Mesendoderm (in vitro differentiated cells): ENCODE measurements at places on chromosomes 2 and 18.

- no peaks in the 10 kb centered on the region for H3K36me3 ChIP-seq
- no peaks in the 10 kb centered on the region for H3K4me1 ChIP-seq
- H3K27me3 ChIP-seq = no peaks in the 10 kb centered on the region
- no peak overlapping the region for H3K27ac ChIP-seq
- no peak overlapping the region for H3K4me3 ChIP-seq
Measured at GRCh38 chr2:65471409-65471808, 39.0 kb upstream of the SPRED2 start.

- no peaks in the 10 kb centered on the region for H3K36me3 ChIP-seq
- no peak overlapping the region for H3K4me3 ChIP-seq
- DNase-seq = no peak
Measured at GRCh38 chr2:216732334-216732733, 37.0 kb upstream of the IGFBP5 start.

DNA sequence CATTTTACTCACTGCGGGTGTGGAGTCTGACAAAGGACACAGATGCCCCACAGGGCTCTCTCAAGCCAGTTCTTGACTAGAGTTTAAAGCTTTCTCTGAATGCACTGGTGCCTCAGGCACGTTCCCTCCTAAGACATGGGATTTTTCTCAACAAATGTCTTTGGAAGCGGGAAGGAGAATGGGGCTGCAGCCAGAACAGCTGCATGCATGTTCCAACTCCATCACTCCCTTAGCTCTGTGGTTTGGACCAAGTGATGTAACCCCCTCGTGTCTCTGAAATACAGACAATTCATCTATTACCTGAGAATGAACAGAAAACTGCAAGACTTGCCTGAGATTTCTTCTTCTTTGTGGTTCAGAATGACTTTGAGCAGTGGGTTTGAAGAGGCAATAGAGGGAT is 141.7 kb upstream of the SERPINE2 start:
- H3K4me1 ChIP-seq = peaks cover 4% of the 10 kb centered on the region
- H3K4me3 ChIP-seq = no peak overlapping the region
- no peaks in the 10 kb centered on the region for H3K27me3 ChIP-seq
- H3K27ac ChIP-seq = no peak overlapping the region
- DNase-seq = no peak
- H3K36me3 ChIP-seq = no peaks in the 10 kb centered on the region

DNA sequence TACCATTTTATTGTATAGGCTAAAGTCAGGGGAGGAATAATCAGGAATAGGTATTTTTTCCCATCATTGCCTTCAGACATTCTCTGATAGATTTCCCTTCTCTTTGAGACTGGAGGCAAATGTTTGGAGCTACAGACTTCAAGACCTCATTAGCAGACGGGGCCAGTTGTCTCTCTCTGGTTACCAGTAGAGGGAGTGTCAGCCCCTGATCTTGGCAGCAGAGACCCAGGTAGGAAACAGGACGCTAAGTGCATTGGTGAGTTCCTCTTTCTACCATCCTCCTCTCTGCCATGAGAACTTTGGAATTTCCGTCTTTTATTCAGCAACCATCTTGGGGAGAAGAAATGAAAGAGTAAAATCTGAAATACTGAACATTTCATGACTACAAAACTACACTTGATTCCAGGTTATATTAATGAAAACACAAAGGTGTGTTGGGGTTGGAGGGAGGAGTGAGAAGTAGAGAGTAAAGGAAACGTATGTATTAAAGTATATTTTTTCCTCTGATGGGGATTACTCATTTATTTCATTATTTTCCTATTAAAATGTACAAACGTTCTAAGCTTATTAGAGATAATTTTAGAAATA is 186.2 kb upstream of the GCFC2 start:
- no peaks in the 10 kb centered on the region for H3K4me1 ChIP-seq
- no peak overlapping the region for H3K4me3 ChIP-seq
- no peaks in the 10 kb centered on the region for H3K27me3 ChIP-seq
- no peak overlapping the region for H3K27ac ChIP-seq
- no peaks in the 10 kb centered on the region for H3K36me3 ChIP-seq

DNA sequence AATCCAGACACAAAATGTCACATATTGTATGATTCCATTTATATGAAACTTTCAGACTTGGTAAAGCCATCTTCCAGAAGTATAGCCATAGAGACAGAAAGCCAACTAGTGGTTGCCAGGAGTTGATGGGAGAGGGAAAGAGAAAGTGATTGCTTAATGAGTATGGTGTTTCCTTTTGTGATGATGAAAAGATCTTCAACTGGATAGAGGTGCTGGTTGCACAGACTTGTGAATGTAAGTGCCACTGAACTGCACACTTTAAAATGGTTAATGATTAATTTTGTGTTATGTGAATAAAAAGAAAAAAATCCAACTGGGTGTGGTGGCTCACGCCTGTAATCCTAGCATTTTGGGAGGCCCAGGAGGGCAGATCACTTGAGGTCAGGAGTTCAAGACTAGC is 135.3 kb upstream of the SLC1A4 start:
- no peak overlapping the region for H3K27ac ChIP-seq
- DNase-seq = no peak
- H3K4me3 ChIP-seq = no peak overlapping the region
- H3K4me1 ChIP-seq = peaks cover 9% of the 10 kb centered on the region

DNA sequence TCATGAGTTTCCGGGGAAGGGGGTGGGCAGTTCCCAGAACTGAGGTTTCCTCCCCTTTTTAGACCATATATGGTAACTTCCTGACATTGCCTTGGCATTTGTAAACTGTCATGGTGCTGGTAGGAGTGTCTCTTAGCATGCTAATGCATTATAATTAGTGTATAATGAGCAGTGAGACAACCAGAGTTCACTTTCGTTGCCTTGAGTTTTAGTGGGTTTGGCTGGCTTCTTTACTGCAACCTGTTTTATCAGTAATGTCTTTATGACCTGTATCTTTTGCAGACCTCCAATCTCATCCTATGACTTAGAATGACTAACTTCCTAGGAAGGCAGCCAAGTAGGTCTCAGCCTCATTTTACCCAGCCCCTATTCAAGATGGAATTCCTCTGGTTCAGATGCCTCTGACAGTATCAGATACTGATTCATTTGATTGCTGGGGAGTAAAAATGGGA is 447.3 kb downstream of the XIRP2 start:
- no peak overlapping the region for H3K4me3 ChIP-seq
- no peaks in the 10 kb centered on the region for H3K27me3 ChIP-seq
- DNase-seq = peak; percentile 9
- no peak overlapping the region for H3K27ac ChIP-seq

DNA sequence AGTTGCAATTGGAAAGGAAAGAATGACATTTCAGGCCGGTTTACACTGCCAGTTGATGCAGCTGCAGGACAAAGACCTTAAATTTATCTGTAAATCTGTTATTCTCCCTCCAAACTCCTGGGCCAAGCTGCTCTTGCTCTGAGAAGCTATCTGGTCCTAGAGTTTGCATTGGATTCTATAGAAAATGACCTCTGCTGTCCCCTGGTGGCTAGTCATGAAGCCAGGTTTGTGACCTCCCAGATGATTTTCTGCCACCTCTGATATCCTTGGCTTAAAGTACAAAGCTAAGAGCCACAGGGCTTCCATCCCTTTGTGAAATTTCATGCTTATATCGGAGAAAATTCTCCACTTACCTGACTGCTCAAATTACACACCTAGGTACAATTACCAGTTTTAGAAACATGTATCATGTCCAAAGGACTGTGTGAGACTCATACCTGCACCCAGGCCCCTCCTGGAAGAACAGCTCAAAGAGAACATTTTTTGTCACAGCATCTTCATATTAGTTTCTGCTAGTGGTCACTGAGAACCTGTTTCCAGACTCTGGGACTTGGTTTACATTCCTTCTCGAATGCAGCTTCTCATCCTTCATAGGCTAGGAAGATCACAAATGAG is 28.9 kb upstream of the IER3IP1 start:
- H3K4me1 ChIP-seq = no peaks in the 10 kb centered on the region
- H3K27me3 ChIP-seq = no peaks in the 10 kb centered on the region
- H3K36me3 ChIP-seq = no peaks in the 10 kb centered on the region
- no peak overlapping the region for H3K27ac ChIP-seq
- peak; percentile 78 for DNase-seq
- no peak overlapping the region for H3K4me3 ChIP-seq

DNA sequence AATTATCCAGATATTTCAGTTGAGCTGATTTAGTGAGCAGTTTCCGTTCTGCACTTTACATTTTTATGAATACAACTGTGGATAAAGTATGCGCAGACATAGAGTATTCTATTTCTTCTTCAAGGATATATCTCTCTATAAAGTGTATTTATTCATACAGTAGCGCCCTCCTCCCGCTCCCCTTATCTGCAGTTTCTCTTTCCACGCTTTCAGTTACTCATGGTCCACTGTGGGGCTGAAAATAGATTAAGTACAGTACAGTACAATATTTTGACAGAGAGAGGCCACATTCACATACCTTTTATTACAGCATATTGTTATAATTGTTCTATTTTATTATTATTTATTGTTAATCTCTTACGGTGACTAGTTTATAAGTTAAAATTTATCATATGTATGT is 19.7 kb upstream of the FHL2 start:
- no peaks in the 10 kb centered on the region for H3K4me1 ChIP-seq
- H3K4me3 ChIP-seq = no peak overlapping the region
- no peaks in the 10 kb centered on the region for H3K27me3 ChIP-seq
- H3K36me3 ChIP-seq = no peaks in the 10 kb centered on the region

DNA sequence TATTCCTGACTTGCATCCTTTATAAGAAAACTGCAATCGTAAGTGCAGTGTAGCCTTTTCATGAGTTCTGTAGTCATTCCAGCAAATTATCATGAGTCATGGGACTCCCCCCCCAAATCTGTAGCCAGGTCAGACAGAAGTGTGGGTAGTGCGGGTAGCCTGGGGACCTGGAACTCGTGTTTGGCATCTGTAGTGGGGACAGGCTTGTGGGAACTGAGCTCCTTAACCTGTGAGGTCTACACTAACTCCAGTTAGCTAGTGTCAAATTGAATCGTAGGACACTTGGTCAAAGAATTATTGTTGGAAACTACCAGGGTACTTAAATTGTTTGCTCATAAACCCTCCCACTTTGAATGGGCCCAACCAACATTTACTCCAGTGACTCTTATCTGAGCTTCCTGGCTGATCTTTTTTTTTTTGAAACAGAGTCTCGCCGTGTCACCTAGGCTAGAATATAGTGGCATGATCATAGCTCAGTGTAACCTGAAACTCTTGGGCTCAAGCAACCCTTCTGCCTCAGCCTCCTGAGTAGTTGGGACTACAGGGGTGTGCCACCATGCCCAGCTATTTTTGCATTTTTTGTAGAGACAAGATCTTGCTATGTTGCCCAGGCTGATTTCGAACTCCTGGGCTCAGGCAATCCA is 12.4 kb downstream of the PFN4 start:
- H3K27ac ChIP-seq = no peak overlapping the region
- no peak for DNase-seq
- H3K4me1 ChIP-seq = no peaks in the 10 kb centered on the region
- no peaks in the 10 kb centered on the region for H3K36me3 ChIP-seq
- H3K4me3 ChIP-seq = no peak overlapping the region
- no peaks in the 10 kb centered on the region for H3K27me3 ChIP-seq

DNA sequence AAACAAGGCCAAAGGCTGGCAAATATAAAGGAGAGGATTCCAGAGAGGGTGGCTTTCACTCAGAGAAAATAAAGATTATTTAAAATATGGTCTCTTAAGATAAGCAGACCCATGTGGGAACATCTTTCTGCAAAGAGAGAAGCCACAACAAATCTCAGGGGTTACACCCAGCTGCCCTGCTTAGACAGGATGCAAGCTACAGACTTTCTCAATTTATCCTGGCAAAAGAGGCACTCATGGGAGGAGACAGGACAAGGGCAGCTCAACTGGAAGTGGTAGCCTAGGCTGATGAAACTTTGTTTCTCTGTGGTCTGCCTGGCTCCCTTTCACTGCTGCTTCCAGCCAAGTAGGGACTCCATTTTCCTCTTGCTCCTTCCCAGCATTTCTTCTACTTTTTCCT is 25.9 kb upstream of the SULT1C4 start:
- no peaks in the 10 kb centered on the region for H3K36me3 ChIP-seq
- no peaks in the 10 kb centered on the region for H3K4me1 ChIP-seq
- no peak overlapping the region for H3K27ac ChIP-seq
- no peak for DNase-seq
- H3K4me3 ChIP-seq = no peak overlapping the region

- H3K27ac ChIP-seq = no peak overlapping the region
- H3K4me1 ChIP-seq = no peaks in the 10 kb centered on the region
- DNase-seq = no peak
- no peaks in the 10 kb centered on the region for H3K36me3 ChIP-seq
- no peak overlapping the region for H3K4me3 ChIP-seq
Measured at GRCh38 chr2:157184161-157184895, 73.2 kb upstream of the GALNT5 start.

- H3K27me3 ChIP-seq = no peaks in the 10 kb centered on the region
- no peaks in the 10 kb centered on the region for H3K36me3 ChIP-seq
- H3K4me3 ChIP-seq = no peak overlapping the region
- H3K4me1 ChIP-seq = peaks cover 5% of the 10 kb centered on the region
- H3K27ac ChIP-seq = no peak overlapping the region
Measured at GRCh38 chr2:46257476-46257875, 39.7 kb upstream of the EPAS1 start.

- no peak overlapping the region for H3K27ac ChIP-seq
- no peaks in the 10 kb centered on the region for H3K4me1 ChIP-seq
- DNase-seq = no peak
- H3K4me3 ChIP-seq = no peak overlapping the region
- no peaks in the 10 kb centered on the region for H3K36me3 ChIP-seq
Measured at GRCh38 chr2:235314371-235314930, 179.4 kb upstream of the AGAP1 start.

- H3K4me3 ChIP-seq = no peak overlapping the region
- H3K36me3 ChIP-seq = no peaks in the 10 kb centered on the region
- H3K27ac ChIP-seq = no peak overlapping the region
- H3K27me3 ChIP-seq = no peaks in the 10 kb centered on the region
- no peak for DNase-seq
- H3K4me1 ChIP-seq = no peaks in the 10 kb centered on the region
Measured at GRCh38 chr2:51297488-51297887, 265.6 kb upstream of the NRXN1 start.

DNA sequence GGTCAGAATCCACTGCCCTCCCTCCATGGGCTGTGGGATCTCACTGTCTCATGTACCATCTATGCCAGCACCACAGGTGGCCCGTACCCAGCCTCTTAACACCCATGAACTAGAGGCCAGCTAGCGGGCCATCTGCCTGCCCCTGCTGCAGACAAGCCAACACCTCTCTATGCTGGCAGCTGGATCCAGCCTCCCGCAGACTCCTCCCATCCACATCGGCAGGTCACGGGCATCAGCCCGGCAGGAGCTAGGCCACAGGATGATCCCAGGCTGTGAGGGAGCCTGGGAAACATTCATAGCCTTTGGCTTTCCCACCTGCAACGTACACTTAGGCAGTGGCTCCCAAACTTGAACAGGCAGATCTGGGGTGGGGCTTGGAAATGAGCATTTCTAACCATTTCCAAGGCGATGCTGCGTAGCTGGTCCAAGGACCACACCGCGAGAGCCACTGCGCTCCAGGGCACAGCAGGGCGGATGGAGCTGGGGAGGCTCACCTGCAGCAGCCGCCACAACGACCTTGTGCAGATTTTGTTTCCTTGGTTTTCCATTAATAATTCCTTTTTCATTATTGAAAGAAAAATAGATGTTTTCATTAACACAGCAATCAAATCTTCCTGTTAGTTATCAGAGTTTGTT is 114.7 kb downstream of the KCNF1 start:
- H3K4me3 ChIP-seq = no peak overlapping the region
- H3K27ac ChIP-seq = no peak overlapping the region
- no peaks in the 10 kb centered on the region for H3K27me3 ChIP-seq

GRCh38 chr2:126699716-126700581 is 44.0 kb downstream of the GYPC start:
- peak; percentile 42 for DNase-seq
- H3K36me3 ChIP-seq = peaks cover 1% of the 10 kb centered on the region
- H3K27ac ChIP-seq = no peak overlapping the region
- H3K4me3 ChIP-seq = no peak overlapping the region
- H3K4me1 ChIP-seq = peaks cover 2% of the 10 kb centered on the region
